ENCODE measurements at places on chromosomes 13 and 19.

- no peak for DNase-seq
Observed at GRCh38 chr13:26074706-26075105, 22.9 kb upstream of the SHISA2 start.

- DNase-seq: no peak
Observed at GRCh38 chr19:37695144-37695899, 24.2 kb downstream of the ZNF607 start.

DNA sequence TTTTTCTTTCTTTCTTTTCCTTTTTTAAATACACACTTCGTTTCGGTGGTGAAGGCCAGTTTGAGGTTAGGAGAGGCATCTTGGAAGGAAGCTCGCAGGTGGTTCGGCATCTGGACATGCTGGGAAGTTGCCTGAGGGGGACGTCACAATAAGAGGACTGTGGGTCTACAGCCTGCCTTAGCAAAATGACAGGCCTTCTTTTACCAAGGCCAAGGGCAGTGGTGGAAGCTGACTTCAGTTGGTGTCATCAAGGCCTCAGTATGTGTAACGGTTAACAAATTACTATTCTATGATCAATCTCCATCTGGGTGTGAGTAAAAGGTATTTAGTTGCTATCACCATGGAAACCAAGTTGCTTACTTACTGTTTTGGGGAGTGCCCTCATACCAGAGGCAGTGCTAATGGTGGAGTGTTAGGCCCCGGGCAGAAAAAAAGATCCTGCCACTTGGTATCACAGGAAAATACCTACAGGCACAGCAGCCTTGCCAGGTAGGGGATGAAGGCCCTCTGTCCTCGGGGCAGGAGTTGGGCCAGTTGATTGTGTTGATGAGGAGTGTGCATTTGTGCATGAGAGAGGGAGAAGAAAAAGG, 10.3 kb downstream of the ACTN4 start:
- no peak for DNase-seq

DNA sequence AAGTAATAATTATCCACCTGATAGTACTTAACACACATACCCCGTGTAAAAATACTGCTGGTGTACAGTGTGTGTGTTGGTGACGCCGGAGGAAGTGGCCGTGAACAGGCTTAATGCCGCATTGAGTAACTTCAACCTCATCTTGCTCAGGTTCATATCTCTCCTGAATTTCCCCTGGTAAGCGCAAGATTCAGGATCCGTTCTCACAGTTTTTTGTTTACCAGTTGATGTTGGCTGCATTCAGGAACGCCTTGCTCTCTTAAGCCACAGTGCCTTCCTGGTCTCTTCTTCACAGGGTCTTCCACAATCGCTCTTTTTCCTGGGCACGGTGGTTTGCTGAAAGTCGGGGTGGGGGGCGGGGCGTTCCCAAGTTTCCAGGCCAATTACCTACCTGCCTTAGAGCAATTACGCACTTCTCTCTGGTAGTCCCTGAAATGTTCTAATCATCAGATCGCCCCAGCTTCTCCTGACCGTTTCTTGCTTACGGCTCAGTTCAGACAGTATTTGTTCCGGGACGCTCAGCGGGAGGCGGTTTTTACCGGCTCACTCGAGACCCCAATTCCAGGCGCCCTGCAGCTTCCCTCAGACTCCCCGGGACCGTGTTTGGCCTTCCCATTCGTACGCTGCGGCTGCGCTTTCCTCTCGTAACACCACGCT, 706 bp upstream of the DNAJC3 start:
- DNase-seq: no peak

DNA sequence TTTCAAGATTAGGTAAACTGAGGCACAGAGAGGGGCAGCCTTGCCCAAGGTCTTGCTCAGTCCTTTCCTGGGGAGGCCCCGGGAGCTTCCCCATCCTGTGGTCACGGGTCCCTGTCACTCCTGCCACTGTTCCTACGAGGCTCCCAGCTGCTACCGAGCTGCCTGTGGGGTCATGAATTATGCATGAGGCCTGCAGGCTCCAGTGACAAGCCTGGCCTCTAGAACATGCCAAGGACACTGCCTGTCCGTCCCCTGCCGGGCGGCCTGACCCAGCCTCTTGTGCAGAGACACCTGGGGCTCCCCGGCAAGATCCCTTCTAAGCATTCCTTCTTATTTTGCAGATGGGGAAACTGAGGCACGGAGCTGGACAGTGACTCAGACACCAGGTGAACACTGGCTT, 2.7 kb downstream of the FCHO1 start:
- no peak for DNase-seq

GRCh38 chr13:63337041-63337440, 1921.4 kb upstream of the PCDH20 start:
- DNase-seq: no peak

GRCh38 chr13:60756306-60756705, 359.3 kb downstream of the TDRD3 start:
- DNase-seq: no peak

DNA sequence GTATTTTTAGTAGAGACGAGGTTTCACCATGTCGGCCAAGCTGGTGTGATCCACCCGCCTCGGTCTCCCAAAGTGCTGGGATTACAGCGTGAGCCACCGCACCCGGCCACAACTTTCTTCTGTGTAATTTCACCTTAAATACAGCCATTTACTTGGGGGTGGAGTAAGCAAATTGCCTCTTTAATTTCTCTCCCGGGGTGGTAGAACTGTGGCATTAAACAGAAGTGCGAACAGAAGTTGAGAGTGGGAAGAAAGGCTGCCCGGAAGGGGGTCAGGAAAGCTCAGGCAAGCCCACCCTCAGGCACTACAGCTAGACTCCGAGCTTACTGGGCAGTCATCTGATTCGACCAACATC, 475 bp upstream of the DNAJC15 start:
- DNase-seq: no peak

DNA sequence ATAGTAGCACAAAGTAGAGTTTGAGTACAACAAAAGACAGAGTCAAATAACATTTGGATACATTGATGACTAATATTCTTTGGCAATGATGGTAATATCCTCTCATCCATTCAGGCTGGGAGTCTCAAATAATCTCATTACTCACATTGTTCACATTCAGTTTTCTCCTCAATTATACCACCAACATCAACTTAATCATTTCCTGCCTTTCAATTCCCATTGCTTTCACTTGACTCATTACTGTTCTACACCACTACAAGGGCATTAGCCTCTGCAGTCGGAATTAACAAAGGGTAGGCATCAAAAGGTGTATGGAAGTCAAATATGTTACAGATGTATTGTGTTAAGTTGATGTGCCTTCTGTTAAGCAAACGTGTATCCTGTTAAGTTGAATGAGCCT, 518.4 kb upstream of the SLITRK1 start:
- no peak for DNase-seq

DNA sequence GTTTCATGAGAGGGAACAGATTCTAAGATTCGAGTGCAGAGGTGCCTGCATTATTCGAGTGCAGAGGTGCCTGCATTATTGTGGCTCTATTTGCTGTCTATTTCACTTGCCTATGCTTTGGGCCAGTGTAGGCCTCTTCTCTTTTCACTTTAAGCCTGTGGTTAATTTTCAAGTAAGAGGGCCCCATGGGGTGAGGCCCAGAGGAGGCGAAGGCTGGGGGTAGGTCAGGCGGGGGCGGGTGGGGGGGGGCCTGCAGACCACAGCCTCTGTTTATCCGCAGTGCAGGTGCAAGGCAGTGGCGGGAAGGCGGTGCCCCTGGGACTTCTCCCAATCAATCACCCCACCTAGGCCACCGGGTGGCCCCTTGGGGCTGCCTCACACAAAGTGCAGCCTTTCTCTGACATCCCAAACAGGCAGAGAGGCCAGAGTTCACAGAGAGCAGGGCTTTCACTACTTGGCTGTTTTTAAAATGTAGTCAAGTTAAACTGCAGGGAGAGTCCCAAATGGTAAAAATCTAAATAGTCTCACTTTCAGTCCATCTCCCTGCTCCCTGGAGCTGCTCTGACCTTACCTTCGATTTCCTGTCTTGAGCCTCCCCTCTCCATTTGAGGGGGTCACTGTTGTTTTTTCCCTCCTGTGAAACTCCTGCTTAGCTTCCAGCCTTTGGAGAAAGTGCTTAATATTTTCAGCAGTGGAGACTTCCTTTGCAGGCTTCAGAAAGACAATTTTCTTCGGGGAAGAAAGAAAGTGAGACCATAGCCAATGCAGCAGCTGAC, 249.0 kb downstream of the DLEU7 start:
- DNase-seq: no peak

- DNase-seq: no peak
Observed at GRCh38 chr19:53177986-53178385, 15.2 kb downstream of the ZNF665 start.

GRCh38 chr13:67916650-67917049, 686.5 kb upstream of the PCDH9 start:
- DNase-seq: no peak

Data from stimulated activated CD8-positive, alpha-beta memory T cell treated with anti-CD3 and anti-CD28 coated beads, Interleukin-15, amount 100 ng/mL, for 1 hour (primary cell).